Esophagus mucosa (tissue), 1 donor: ENCODE measurements at places on chromosomes 11 and 22. TPM values are rescaled to one million over a fixed set of nuclear protein-coding genes. Genes with fewer than 3 reads are reported as not detected.

DNA sequence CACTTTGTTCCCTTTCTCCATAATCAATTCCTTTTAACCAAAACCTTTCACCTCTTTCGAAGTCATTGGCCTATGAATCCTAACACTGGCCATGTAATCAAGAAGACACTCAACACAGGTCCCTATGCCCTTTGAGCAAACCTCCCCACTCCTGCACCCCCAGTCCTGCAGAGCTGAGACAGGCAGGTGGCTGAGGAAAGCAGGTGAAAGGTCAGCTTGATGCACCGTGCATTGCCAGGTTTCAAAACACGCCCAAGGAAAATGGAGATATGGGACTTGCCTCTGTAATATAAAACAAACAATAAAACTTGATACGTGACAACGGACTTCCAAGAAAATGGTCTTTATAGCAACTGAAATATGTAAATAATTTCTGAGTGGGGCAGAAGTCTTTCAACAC, 10.6 kb downstream of the CPT1A start:
- ATAC-seq: no peak

The PAFAH1B2 gene
- 50.9 TPM for total RNA-seq

DNA sequence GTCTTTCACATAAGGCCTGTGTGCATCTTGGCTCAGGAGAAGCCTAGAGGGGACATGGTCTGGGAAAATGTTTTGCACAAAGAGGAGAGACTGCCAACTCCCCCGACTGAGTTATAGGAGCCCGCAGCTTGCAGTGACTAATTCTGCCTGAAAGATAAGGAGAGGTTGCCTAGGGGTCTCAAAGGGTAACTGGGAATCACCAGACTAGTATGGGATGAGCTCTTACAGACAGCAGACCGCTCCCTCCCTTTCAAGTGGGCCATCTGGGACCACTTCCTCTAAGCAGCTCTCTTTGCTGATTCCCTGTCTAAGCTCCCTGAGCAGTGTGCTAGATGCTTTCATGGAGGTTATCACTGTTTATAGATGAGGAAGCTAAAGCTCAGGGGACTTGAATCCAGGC, 105.1 kb downstream of the TENM4 start:
- ATAC-seq: no peak

- ATAC-seq: peak; percentile 93
These were observed 244.7 kb downstream of the ETS1 start for GRCh38 chr11:128342511-128343134.

The SGSM1 gene
- total RNA-seq: 0.20 TPM

The PRG2 gene
- total RNA-seq: not detected

DNA sequence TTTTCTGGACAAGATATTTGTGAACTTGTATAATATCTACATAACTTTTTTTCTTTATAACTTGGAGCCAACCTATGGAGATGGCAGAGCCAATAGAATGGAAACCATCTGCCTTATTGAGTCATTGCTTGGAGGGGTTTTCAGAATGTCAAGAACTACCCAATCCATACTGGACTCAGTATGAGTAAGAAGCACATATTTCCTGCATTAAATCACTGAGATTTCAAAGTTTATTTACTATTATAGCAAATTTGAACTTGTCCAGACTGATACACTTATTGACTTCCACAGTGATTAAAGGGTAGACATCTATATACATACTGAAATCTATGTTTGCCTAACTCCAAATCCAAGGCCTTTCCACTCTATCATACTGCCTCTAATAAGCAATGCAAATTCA, 704.0 kb downstream of the KCNA4 start:
- no peak for ATAC-seq

The PRODH gene
- total RNA-seq: 4.5 TPM

- ATAC-seq: no peak
These were observed 15.4 kb downstream of the BMAL1 start for GRCh38 chr11:13292970-13293369.

GRCh38 chr11:12263141-12263693, 114.2 kb upstream of the PARVA start:
- no peak for ATAC-seq

DNA sequence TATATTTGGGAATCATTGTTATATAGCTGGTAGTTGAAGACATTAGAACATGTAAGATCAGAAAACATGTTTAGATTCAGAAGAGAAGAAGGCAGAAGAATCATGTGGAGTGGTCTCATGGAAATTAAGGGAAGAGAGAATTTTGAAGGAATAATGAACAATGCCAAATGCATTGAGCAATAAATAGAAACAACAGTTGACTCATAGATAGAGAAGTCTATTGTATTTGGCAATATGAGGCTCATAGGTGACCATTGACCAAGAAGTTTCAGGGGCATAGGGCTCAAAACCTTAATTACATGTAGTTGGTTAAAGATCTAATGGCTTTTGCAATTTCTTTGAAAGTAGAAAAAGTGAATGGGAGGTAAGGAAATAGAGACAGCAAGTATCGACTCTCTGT, 123.9 kb downstream of the PAX6 start:
- ATAC-seq: no peak

The CD3G gene
- total RNA-seq: 0.76 TPM

DNA sequence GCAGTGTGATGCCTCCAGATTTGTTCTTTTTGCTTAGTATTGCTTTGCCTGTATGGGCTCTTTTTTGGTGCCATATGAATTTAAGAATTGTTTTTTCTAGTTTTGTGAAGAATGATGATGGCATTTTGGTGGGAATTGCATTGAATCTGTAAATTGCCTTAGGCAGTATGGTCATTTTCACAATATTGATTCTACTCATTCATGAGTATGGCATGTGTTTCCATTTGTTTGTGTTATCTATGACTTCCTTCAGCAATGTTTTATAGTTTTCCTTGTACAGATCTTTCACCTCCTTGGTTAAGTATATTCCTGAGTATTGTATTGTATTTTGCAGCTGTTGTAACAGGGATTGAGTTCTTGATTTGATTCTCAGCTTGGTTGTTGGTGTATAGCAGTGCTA, 18.3 kb upstream of the ZBED5 start:
- no peak for ATAC-seq

DNA sequence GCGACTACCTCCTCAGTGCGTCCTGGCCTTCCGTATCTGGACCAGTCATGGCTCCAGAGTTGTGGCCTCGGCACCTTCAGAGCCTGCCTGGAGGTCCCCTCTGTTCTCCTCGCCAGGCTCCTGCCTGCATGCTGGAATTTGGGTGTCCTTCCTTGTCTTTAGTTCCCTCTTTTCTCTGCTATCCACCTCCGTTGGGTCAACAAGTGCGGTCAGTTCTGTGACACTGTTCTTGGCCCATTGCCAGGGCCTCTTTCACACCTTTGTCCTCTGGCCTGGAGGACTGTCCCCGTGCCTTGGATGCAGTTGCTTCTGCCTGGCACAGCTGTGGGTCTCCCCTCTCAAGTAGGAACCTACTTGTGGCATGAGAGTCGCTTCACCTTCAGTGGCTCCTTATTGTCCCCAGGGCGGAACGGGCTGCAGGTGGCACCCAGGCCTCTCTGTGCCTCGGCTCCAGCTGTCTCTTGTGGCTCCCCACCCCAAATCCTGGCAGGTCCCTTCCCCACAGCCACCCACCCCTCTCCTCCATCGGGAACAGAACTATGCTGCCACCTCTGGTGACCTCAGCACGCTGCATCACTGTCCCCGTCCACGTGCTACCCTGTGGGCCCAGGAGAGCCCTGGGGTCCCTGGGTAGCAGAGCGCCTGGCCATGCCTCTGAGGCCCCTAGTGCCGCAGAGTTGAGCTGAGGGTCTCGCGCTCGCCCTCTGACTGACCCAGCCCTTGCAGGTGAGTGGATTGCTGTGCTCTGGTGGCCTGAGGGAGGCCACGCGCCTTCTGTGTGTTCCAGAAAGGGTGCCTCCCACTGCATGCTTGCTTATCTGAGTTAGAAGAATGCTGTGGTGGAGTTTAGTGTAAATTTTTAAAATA, 4.7 kb downstream of the DGCR8 start:
- no peak for ATAC-seq

GRCh38 chr11:73403541-73403940, 27.3 kb downstream of the RELT start:
- ATAC-seq: no peak

The OR52I1 gene
- not detected for total RNA-seq

GRCh38 chr22:32050678-32051515, 7.8 kb downstream of the SLC5A1 start:
- peak; percentile 97 for ATAC-seq

The SUSD2 gene
- total RNA-seq: 1.4 TPM

The KRTAP5-11 gene
- not detected for total RNA-seq

DNA sequence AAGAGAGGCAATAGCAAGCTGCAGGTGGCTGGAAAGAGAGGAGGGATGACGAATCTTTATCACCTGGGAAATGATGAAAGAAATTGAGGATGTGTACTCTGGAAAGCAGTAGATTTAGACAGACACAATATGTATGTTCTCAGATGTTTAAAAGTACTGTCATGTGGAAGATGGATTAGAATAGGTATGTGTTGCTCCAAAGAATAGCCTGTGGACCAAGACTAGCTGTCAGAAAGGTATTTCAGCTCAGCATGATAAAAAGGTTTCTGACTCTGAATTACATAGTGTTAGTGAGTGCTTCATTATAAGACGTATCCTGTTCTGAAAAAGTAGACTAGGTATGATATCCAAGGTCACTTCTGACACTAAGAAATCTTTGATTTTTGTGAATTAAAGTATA, 322.4 kb downstream of the CNTN5 start:
- no peak for ATAC-seq

The TMEM86A gene
- total RNA-seq: 1.1 TPM

The OR5A1 gene
- total RNA-seq: not detected

- no peak for ATAC-seq
These were observed 14.2 kb downstream of the DDX10 start for GRCh38 chr11:108679045-108679444.

DNA sequence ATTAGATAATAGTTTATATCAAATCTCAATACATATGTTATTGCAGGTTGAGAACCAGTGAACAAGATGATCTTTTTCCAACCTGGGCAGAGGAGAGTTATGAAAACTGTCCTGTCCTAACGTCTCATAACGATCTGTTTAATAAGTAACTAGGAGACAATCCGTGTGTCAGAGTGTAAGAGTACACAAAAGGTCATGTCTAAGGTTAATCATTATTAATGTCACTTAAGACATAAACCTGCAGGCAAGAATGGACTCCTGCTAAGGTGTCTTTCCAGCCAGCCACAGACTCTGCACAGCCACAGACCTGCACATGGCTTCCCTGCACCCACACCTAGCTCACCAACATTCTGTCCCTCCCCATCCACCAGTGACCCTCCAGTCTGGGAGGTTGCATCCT, 10.1 kb downstream of the SLC5A4 start:
- no peak for ATAC-seq

The GAS2 gene
- total RNA-seq: 1.2 TPM

DNA sequence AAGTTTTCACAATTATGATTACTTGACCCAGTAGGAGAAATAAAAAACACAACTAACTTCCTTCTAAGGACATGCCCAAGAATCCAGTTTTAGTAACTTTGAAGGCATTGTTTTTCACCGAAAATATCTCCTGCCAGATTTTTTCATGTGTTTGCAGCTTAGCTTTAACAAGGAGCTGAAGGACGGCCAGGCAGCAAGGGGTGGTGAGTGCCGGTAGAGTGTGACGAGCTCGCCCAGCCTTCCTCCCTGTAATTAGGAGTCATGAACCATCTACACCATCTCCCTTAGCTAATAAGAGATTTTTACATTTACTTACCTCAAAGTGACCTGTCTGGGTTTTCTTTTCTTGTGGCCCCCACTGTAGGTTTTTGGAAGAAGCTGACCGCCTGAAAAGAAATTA, 72.0 kb downstream of the BMAL1 start:
- ATAC-seq: no peak

- peak; percentile 53 for ATAC-seq
These were observed 6.2 kb upstream of the IGSF22 start for GRCh38 chr11:18731949-18732821.

GRCh38 chr11:32947978-32948377, 55.4 kb downstream of the QSER1 start:
- no peak for ATAC-seq

DNA sequence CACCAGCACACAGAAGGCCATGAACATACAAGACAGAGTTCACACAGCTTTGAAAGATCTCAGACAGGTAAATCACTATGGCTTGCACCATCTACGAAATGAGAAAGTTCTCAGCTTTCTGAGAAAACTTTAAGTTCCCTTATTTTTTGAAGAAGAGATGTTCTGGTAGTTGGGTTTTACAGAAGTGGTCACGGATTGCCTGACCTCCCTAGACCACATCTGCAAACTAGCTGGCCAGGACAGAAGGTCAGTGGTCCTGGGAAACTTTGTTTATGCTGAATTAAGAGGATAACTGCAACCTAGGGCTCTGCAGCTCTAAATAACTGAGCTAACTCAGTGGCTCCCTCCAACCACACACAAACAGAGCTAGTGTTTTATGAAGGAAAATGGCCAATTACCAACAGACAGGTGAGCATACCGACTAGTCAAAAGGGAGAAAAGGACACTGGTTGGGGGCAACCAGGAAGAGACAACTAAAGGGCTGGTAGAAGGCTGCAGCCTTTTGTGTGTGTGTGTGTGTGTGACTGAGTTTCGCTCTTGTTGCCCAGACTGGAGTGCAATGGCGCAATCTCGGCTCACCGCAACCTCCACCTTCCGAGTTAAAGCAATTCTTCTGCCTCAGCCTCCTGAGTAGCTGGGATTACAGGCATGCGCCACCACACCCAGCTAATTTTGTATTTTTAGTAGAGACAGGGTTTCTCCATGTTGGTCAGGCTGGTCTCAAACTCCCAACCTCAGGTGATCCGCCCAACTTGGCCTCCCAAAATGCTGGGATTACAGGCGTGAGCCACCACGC, 8.5 kb upstream of the SCN2B start:
- ATAC-seq: no peak

DNA sequence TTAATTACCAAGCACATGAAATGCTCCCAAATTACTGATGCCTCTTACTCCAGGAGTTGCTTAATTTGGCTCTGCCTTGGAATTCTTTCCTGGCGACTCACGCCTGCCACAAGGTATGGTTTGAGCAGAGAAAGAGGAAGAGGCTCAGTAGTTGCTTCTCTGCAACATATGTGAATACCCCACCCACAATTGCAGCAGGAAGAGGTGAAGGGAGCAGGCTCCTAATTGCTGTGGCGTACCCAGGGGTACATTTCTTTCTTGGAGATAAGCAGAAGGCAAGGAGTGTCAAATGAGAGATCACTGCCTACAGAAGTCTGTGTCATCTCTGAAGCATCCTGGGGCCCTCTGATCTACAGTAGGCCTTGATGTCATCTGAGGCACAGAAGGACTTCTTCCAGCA, 10.6 kb upstream of the NNMT start:
- ATAC-seq: no peak
